NAMALWA (cell line): ENCODE measurements at places on chromosomes 3 and 15.

- no peak for DNase-seq
These were observed 224.2 kb downstream of the CNTN3 start for GRCh38 chr3:74390121-74390877.

- DNase-seq: no peak
These were observed 188.8 kb downstream of the ZNF385D start for GRCh38 chr3:21562243-21562642.

DNA sequence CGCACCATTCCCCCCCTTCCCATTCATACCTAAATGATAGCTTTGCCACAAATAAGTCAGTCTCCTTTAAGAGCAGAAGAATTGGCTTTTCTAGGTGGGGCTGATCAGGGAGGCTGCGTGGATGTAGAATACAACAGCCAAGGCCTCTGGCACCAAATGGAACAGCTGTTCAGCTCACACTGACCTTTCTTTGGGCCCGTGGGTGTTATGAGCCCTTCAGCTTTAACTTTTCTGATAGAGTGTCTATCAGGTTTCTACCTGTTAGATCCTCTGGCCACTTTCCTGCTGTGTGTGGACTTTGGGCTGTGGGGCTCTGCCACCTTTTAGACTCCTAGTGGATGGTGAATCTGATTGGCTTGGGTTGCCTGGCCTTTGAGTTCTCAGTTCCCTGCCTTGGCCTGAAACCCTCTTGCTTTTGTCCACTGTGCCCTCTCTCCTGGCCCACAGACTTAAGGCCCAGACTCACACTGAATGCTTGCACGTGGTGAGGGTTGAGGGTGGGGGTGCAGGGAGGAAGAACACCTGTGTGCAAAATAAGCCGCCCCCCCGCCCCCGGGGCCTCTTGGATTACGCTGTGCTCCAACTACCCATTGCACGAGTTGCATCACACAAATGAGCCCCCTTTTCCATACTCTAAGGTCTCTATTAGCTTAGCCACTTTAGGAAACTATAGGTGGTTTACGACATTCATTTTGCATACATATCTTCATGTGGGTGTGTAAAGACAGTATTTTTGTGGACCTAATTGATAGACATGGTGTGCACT lies 1.3 kb upstream of the RFX7 start:
- peak; percentile 56 for DNase-seq

GRCh38 chr15:57567891-57568290 lies 23.8 kb upstream of the MYZAP start:
- no peak for DNase-seq

DNA sequence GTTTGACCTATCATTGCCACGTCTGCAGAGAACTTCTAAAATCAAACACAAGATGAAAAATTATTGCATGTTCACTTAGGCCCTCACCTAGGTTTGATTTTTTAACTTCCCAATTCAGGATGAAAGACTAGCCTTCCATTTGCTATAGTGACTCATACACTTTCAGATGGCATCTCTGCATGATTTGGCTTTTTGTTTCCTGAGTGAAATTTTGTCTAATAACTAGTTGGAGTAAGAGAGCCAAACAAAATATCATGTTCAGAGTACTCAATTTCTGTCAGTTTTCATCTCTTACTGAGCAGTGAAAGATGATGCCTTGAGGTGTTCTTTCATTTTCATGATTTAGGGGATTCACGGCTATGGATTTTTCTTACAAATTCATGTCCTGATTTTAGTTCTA lies 122.9 kb downstream of the NSUN3 start:
- no peak for DNase-seq
